ENCODE measurements at places on chromosomes 2 and 18. TPM values are rescaled to one million over a fixed set of nuclear protein-coding genes. Genes with fewer than 3 reads are reported as not detected.

DNA sequence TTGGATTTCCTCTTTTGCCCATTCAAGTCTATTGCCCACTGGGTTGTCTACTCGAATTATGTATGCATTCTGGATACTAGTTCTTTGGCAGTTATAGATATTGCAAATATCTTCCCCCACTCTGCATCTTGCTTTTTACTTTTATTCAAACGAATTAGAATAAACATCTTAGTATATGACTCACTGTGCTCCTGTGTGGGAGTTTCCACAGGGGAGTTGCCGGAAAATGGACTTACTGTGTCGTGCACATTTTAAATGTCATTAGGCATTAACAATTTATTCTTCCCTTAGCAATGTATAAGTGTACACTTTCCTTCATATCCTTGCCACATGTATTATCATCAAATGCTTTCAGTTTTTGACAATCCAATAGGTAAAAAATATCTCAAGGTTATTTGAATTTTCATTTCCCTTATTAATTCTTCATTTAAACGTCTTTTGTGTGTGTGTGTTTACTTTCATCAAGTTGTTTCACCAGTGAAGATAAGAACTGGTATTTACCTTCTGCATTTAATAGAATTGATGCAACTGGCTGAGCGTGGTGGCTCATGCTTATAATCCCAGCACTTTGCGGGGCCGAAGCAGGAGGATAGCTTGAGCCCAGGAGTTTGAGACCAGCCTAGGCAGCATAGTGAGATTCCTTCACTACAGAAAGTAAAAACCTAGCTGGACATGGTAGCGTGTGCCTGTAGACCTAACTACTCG, 4.6 kb upstream of the UGT1A5 start:
- DNase-seq = no peak

DNA sequence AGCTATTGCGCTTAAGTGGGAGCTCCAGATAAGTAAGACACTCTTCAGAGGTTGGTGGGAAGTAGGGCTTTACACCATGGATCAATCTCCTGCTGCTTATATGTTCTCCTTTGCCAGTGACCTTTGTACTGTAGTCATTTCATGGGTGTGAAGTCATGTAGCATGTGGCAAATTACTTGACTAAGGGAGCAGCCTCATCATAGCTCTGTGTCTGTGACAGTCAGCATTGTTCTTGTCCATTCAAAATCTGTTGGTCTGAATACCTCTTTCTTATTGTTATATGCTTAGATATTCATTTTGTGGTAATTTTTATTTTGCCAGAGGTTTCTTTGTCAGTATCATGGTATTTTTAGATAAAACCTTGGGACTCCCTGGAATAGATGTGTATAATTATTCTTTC, 18.2 kb downstream of the SLC4A1AP start:
- no peak for DNase-seq

GRHL1 gene
- total RNA-seq = 0.25 TPM

GRCh38 chr2:98072442-98072841, 14.5 kb upstream of the VWA3B start:
- no peak for DNase-seq

TLX2 gene
- total RNA-seq = 0.40 TPM

DNA sequence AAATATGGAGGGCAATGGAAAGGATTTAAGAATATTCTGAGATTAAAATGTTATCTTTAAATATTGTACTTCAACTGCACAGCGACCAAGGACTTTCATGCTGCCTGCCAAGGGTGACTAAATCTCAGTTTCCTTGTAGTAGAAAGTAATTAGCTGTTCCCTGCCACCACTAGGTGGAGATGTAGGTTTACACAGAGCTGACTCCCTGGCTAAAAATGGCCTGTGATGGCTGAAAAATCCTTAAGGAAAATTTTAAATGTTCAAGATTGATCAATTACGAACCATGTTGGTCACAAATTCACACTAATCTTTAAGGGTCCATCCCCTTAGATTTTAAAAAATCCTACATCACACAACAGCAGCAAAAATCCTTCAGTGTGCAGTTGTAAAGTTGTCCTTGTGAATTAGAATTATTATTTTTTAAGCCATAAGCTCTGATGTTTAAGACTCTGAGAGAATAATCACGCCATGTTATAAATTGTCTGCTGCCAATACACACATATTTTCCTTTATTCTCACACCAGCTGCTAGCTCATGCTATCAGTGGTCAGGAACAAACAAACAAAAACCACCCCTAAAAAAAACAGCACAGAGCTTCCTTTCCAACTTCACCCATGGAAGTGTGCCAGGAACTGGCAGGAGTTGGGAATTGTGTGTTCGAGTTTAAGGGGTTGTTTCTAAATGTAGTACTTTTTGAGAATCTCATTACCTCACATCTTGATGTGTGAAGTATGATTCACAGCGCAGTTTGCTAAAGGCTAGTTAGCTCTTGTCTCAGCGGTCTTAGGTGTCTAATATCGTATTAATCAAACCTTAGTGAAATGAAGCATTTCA, 399.8 kb downstream of the TMEM182 start:
- DNase-seq = peak; percentile 22

GRCh38 chr2:218952160-218952559, 7.3 kb upstream of the CDK5R2 start:
- DNase-seq = no peak

GRCh38 chr18:58177004-58177717, 133.1 kb downstream of the NEDD4L start:
- no peak for DNase-seq
